ENCODE measurements at places on chromosomes 2 and 18. TPM values are rescaled to one million over a fixed set of nuclear protein-coding genes. Genes with fewer than 3 reads are reported as not detected.

Gene GREB1
- 0.19 TPM for polyA plus RNA-seq

DNA sequence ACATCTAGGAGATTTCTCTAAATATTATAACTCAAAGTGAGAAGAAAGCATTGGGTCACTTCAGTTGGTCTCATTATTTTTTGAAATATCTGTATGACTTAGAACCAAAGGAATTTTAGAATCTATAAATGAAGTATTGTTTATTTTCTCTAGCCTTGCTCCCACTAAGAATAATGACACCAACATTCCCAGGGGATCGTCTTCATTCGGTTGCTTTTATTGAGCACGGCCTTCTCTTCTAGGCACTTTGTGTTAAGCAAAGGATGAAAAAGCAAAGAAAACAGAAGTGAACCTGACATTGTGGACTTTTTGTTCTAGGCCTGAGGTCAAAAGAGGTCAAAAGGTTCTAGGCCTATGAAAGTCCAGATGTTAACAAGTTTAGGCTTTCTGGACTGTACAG lies 231.9 kb downstream of the GALR1 start:
- DNase-seq = no peak

Gene PPP1R1C
- polyA plus RNA-seq = 0.26 TPM

DNA sequence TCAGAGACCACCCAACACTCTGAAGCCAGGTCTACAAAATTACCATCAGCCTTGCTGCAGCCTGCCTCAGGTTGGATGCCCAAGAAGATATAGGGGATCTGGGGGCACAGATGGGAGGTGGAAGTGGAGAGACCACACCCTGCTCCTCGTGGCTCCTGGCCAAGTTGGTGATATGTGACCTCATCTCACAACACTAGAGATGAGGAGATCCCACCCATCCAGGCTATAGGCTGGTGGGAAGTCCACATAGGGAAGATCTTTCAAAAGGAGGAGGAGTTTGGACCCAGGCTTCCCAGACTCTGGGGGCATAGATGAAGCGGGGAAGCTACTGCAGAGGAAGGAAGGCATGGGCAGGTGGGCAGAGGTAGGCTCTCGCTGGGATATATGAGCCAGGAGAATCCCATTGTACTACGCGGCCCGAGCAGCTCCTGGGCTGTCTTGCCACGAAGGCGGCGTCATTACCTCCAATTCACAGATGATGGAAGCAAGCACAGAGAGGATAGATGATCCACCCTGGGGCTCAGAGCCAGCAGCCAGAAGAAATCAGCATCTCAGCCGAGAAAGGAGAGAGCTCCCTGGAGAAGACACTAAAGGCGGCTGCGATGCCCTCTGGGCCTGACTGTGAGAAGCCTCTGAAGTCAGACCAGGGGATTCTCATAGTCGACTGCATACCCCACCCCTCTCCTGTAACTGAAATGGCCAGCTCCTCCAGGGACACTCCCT lies 96.0 kb downstream of the RHOB start:
- DNase-seq = no peak

- peak; percentile 81 for DNase-seq
Observed at GRCh38 chr2:203327901-203328759, at the start of gene ABI2. TSS of gene ABI2 (plus strand) at chr2:203328394. CDS start at chr2:203328515, 121 bp downstream.

Gene VPS4B
- polyA plus RNA-seq = 10.5 TPM

Gene POTEJ
- 0.03 TPM for polyA plus RNA-seq

DNA sequence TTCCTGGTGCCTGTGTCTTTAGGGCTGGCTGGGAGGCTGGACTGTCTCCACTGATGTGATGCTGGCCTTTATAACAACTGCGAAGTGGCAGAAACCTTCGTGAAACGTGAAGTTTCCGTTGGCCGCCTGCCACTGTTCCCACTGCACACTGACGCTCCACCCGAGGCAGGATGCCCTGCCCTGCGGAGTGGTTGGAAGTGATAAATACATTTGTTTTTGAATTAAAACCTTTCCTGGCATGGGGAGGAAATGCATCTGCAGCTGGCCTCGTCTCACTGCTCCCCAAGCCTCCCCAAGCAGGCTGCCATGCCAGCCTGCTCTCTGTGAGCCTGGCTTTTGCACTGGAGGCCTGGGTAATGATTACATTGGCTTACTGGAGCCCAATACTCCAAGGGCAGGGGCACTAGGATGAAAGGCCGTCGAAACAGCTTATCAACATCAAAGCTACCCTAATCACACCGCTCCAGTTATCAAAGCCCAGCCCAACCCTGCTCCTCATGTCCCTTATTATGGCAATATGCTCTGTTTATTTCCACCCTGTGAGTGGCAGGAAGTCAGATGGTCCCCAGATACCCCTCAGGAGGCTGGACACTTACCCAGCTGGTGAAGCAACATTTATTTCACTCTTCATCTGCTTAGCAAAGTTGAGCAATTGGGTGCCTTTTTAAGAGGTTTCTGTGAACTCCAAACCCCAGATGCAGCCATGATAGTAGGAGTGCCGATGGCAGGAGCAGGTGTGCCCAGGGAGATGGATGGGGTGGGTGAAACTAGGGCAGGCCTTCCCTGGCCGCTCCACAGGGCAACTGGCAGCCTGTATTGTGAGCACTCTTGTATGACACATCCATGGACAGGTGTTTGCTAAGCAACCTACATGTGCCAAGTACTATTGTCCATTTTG lies 97.4 kb upstream of the ITGA6 start:
- peak; percentile 76 for DNase-seq

GRCh38 chr2:32284321-32284720 lies 6.6 kb downstream of the YIPF4 start:
- DNase-seq = peak; percentile 71

Gene NTSR2
- not detected for polyA plus RNA-seq

DNA sequence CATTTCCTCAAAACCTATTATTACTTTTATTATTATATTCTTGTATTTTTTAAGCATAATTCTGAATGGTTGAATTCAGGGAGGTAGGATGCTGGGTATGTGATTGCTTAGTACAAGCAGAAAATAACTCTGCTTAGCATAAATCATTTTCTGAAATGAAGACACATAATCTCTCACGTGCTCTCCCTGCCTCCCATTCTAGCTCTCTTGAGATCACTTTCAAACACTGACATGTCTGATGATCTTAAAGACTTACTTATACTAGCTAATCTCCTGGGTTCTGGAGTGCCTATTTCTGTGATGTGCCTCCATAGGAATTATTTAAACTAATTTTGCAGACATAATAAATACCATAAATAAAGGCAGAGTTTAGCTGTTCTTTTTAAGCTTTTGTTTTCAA lies 1136.0 kb downstream of the SUCLG1 start:
- DNase-seq = no peak

Gene GPAT2
- 11.1 TPM for polyA plus RNA-seq

DNA sequence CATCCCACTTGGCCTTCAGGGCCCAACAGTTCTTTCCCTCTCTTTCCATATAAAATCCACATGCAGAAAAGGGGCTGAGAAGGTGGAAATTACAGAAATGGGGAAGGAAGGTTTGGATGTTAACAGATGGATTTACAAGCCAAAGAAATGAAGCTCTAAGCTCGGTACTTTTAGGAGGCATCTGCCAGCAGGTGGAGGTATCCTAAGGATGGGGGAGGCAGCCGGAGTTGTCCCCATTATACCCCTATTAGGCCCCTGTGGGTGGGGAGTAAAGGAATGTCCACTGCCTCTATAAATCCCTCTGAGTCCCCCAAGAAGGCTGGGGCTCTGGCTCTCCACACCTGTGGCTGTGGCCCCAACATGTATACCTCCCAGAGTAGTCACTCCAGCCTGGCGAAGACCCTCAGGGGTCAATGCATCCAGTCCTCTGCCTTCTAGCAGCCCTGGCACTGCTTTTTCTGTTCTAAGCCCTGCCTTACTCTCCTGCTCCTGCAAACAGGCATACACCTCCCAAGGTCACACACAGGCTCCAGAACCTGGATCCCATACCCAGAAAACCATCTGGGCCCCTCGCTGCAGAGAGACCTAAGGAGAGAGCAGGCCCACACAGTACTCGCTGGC lies 1.2 kb downstream of the FBXO41 start:
- no peak for DNase-seq

Gene TEKT4
- polyA plus RNA-seq = not detected

DNA sequence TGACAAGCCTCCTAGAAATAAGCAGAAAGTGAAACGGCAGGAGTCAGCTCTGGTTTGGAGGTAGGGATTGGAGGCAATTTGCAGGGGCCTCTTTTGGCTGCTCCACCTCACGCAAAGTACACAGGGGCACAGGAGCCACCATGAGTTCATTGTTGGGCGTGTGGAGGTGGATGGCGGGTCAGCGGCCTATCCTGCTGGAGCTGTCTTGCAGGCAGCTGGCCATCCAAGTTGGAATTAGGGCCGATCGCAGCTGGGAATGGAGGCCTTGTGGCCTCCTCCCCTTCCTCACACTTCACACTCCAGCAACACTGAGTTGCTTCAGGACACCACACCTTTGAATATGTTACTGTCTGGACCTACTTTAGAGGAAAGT lies 171.5 kb downstream of the MYCN start:
- DNase-seq = no peak

Gene EIF2AK2
- 7.9 TPM for polyA plus RNA-seq

Gene TMEM247
- polyA plus RNA-seq = not detected

DNA sequence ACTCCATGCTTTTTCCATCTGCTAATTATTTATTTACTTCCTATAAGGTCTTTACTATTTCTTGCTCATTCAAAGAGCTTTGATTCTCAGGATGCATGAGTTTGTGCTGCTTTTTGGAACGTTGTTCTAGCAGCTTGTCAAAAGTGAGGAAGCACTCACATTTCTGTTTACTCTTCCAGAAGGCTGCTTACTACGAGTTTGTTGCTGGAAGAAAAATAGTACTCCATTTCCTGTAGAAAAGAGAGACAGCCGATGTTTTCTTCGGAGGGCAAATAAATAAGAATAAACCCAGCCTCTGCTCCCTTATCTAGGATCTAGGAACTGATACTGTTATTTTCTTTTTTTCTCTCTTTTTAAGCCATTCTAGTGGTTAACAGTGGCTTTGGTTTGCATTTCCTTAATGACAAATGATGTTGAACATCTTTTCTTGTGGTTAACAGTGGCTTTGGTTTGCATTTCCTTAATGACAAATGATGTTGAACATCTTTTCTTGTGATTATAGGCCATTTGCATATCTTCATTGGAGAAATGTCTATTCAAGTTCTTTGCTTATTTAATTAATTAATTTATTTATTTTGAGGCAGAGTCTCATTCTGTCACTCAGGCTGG lies 20.5 kb downstream of the CYP27A1 start:
- no peak for DNase-seq

Gene AGAP1
- 10.2 TPM for polyA plus RNA-seq

GRCh38 chr2:232281858-232282507 lies 96.6 kb upstream of the ALPP start:
- no peak for DNase-seq

- no peak for DNase-seq
Observed at GRCh38 chr2:217609952-217610351, 392.8 kb downstream of the TNS1 start.

Gene GKN2
- polyA plus RNA-seq = not detected

DNA sequence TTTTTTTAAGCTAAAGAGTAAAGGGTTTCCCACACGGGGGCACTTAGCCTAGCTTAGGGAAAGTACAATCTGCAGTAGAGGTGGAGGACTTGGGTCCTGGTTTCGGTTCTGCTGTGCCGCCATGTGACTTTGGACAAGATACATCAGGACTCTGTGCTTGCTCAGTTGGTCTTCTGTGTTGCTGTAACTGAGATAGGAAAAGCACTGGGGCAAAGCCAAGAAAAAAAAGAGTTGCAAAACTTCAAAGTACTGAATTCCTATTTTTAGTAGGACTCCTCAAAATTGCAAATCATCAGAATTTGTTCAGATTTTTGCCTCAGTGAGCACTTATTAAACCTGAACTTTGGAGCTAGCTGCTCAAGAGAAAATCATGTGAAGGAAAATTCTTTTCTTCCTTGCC lies 96.3 kb upstream of the STON1 start:
- no peak for DNase-seq

GRCh38 chr2:217166241-217166850 lies 306.5 kb upstream of the TNP1 start:
- peak; percentile 58 for DNase-seq

DNA sequence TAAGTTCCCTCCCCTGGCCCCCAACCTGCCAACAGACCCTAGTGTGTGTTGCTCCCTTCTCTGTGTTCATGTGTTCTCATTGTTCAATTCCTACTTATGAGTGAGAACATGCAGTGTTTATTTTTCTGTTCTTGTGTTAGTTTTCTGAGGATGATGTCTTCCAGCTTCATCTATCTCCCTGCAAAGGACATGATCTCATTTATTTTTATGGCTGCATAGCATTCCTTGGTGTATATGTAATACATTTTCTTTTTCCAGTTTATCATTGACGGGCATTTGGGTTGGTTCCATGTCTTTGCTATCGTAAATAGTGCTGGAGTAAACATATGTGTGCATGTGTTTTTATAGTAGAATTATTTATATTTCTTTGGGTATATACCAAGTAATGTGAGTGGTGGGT lies 602.2 kb downstream of the DSC3 start:
- no peak for DNase-seq

GRCh38 chr2:121266543-121267106 lies 18.4 kb downstream of the TFCP2L1 start:
- no peak for DNase-seq

GRCh38 chr2:157250836-157251235 lies 6.7 kb upstream of the GALNT5 start:
- DNase-seq = no peak

DNA sequence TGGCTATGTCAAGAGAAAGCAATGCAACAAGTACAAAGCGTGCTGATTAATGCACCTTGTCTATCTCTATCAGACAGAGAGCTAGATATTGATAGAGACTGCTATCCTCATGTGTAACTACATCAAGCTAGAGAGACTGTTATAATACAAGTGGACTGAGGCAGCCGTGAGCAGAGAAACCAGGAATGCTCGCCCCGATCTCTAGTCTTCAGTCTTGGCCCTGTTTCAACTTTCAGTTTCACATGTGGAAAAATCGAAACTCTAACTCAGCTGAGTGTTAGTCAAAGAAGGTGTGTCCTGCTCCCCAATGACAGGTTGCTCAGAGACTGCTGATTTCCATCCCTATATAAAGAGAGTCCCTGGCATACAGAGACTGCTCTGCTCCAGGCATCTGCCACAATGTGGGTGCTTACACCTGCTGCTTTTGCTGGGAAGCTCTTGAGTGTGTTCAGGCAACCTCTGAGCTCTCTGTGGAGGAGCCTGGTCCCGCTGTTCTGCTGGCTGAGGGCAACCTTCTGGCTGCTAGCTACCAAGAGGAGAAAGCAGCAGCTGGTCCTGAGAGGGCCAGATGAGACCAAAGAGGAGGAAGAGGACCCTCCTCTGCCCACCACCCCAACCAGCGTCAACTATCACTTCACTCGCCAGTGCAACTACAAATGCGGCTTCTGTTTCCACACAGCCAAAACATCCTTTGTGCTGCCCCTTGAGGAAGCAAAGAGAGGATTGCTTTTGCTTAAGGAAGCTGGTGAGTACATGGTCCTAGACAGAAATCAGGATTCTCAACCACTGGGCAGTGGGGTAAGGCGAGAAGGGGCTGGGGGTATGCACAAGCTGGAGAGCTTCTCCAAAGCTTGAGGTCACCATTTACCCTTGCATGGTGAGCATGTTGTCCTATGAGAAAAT lies at the start of gene RSAD2:
Gene RSAD2 (plus strand): TSS at position 376 of the 903 bp plus-strand sequence. CDS start 24 bp downstream, at position 400.
- DNase-seq = peak; percentile 37

All from endothelial cell of umbilical vein (primary cell).